ENCODE measurements at places on chromosomes 4 and X.

DNA sequence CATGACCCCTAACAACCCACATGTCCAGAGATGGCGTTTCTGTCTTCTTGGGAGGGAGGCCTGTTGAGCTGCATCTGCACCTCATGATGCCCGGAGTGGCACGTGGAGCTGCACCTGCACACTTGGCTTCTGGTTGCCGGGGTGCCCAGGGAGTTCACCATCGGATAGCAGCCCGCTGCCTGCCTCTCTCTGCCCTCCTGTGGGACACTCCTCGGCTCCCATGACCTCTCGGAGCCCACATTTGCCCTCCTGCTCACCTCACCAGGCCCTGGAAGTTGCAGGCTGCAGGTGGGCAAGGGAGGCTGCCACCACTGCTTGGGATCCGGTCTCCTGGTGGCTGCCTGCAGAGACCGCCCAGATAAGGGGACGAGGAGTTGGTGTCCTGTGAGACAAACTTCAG is 74.1 kb downstream of the TRAPPC11 start:
- no peak for DNase-seq

DNA sequence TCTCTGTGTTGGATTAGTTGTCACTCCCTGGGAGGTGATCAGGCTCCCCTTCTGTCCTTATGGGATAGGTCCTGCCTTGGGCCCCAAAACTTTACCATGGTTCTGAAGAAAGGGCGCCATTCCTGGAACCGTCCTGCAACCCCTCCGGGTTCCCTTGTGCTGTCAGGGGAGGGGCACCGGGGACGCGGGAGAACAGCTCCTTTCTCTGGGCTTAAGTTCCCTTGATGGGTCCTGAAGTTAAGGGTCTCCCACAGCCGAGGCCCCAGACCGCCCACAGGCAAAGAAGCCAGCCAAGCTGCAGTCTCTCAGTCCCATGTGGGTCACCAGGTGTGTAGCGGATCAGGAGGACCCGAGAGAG is 44.8 kb downstream of the UGT2A3 start:
- DNase-seq, result no peak

- DNase-seq, result no peak
Measured at GRCh38 chrX:153719238-153719637, 4.9 kb downstream of the BCAP31 start.

GRCh38 chr4:71004281-71004851 is 10.9 kb downstream of the DCK start:
- DNase-seq, result no peak

DNA sequence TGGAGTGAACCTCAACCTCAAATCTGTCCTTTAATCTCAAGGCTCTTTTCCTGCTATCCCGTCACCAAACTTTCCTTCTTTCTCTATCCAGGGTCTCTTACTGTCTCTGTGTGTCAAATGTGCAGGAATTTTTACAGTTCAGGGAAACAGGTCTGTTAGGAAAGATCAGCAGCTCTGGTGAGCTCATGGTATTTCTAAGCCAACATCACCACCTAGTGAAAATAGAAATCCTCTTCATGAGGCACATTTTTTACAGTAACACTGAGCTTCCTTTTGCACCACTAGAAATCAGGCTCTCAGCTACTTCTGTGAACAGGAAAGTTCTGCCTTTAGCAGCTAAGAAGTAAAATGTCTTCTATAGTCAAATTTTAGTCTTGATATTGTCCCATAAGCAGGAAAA is 39.6 kb downstream of the NUDT11 start:
- DNase-seq, result no peak

GRCh38 chrX:54087661-54088060 is 43.4 kb upstream of the PHF8 start:
- no peak for DNase-seq

- DNase-seq, result no peak
Measured at GRCh38 chr4:127525608-127526007, 107.1 kb upstream of the INTU start.

GRCh38 chr4:118279328-118279727 is 73.5 kb downstream of the PRSS12 start:
- DNase-seq, result no peak

DNA sequence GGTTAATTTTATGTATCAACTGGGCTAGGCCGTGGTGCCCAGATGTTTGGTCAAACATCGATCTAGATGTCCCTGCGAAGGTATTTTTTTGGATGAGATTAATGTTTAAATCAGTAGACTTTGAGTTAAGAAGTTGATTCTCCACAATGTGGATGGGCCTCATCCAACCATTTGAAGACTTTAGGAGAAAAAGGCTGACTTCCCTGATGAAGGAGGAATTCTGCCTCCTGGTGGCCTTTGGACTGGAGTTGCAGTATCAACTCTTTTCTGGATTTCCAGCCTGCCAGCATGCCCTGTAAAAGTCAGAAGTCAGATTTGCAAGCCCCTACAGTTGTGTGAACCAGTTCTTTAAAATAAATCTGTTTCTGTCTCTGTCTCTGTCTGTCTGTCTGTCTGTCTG is 91.4 kb downstream of the STK32B start:
- DNase-seq, result no peak

DNA sequence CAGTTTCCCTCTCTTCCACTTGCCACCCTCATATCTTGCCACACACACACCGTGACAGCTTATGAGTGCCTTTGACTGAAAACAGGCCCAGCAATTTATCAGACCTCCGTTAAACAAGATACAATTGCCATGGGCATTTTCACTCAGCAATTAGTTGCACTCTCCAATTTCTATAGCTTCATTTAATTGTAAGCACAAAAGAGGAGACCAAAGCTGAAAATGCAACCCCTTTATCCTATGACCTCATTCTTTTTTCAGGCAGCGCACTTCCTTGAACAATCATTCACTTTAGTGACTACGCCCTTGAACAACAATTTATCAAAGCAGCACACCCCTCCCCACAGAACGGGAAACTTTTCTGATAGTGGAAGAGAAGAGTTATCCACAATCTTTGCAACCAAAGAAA is 4.1 kb downstream of the POF1B start:
- no peak for DNase-seq

GRCh38 chrX:40976981-40977380 is 108.3 kb upstream of the USP9X start:
- no peak for DNase-seq

DNA sequence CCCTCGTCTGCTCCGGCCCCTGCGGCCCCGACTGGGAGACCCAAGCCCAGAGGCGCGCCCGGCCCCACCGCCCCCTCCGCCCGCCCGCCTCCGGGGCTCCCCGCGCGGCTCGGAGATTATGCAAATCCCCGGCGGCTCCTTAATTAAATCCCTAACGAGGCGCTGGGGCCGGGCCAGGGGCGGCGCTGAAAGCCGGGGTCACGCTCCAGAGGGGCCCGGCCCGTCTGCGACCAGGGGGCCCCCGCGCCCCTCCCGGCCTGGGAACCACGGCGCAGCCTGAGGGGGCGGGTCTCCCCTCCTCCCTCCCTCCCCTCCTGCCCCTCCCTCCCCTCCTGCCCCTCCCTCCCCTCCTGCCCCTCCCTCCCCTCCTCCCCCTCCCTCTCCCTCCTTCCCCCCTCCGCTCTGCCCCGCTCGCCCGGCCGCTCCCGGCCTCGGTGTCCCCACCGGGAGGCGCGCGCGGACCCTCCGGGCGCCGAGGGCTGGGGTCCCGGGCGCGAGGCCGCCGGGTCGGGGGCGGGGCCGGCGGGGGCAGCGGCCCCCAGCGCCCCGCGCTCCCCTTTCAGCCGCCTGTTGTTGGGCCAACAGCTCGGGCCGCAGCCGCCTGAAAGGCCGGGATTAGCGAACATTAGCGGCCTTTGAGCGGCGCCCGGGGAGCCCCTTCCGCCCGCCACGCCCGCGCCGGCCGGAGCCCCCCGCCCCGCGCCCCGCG is 25.9 kb upstream of the FGFR3 start:
- DNase-seq, result no peak

- no peak for DNase-seq
Measured at GRCh38 chrX:139199933-139200332, 330.6 kb upstream of the F9 start.

- no peak for DNase-seq
Measured at GRCh38 chr4:16686195-16686594, 212.2 kb downstream of the LDB2 start.

DNA sequence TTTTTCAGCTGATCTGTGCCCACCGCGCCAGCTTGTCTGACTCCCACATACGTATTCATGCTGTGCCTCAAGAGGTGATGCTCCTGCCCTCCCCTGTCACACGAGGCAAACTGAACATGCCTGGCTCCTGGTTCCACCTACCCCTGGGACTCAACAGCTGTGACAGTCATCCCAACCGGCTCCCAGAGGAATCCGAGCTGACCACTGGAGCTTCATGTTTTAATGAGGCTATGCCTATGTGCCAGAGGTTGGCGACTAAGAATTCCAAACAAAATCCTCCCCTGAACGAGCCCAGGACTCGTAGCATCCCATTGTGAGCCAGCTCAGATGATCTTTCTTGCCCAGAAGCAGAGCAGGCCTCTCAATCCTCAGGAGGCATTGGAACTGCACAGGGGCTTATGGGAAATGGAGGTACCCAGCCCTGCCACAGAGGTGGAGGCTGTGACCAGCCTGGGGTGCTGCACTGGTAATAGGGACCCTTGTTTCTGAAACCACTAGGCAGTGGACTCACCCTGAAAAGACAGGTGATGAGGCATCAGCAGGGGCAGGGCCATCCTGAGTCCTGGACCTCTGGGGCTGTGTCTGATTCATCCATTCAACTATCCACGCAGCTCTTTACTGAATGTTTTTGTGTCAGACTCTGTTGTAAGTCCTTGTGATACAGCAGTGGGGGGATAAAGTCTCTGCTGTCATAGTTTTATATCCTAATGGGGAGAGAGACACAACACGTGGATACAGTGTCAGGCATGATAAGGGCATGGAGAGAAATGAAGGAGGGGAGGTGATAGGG is 325.0 kb downstream of the EVC2 start:
- no peak for DNase-seq

GRCh38 chrX:13064599-13065143 is 20.3 kb upstream of the FAM9C start:
- no peak for DNase-seq

GRCh38 chr4:174629265-174629664 is 107.0 kb upstream of the HPGD start:
- DNase-seq, result no peak

- no peak for DNase-seq
Measured at GRCh38 chr4:188254211-188254610, 115.0 kb downstream of the TRIML1 start.

DNA sequence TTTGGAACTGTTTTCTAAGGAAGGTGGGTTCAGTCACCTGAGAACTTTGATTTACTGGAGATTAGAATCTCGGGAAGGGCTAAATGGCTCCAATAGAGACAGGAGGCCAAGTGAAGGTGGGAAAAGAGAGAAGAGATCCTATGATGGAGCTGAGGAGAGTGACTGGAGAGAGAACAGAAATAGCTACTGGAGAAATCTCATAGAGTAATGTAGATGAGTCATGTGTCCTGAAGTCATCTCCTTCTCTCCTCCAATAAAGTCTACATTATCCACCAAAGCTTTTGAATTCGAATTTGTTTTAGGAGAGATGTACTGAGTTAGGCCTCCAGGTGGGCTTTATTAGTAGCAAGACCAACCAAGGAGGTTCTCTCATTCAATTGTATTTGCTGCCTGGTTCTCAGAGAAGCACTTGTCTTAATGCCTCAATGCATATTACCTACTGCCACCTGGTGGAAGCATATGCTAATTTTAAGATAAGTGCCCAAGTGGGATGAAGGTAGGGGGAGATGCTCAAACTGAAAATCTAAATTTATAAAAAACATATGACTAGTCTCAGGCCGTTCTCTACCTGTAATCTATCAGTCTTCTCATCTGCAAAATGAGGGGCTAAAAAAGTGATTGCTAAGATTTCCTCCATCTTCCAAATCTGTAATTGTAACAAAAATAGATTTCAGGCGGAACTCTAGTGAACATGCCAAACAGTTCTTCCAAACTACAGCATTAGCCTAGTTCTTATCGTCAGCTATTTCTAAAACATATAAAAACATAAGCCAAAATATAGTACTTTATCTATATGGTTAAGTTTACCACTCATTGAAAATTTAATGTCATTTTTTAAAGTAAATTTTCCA is 24.4 kb downstream of the TXK start:
- no peak for DNase-seq

GRCh38 chr4:143302536-143302935 is 34.1 kb upstream of the GAB1 start:
- no peak for DNase-seq

- no peak for DNase-seq
Measured at GRCh38 chr4:152892974-152893373, 43.1 kb upstream of the FHDC1 start.

DNA sequence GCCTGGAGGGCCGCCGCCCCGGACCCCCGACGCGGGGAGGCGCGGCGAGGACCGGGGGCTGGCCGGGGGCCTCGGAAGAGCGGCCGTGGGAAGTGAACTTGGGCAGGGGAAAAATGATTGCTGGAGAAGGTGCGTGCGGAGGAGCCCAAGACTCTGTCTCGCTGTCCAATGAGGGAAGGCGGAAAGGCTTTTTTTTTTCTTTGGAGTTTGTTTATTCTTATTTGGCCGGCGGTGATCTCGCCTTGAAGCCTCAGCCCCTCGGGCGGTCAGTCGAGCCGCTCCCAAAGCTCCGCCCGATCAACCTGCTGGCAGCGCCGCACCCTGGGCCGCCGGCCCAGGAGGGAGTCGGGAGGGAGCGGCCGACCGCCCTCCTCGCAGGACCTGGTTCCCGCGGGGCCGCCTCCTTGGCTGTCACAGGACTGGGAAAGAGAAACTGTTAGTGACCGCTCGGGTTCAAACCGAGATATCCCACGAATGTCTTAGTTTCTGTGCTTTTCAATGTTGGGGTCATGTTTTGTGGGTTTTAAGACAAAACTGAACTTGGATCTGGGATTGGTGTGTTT is 2.5 kb downstream of the CPEB2 start:
- DNase-seq, result no peak

GRCh38 chrX:46882266-46882665 is 30.0 kb upstream of the JADE3 start:
- no peak for DNase-seq

- peak; percentile 72 for DNase-seq
Measured at GRCh38 chr4:113574636-113575103, 186.9 kb downstream of the CAMK2D start.

DNA sequence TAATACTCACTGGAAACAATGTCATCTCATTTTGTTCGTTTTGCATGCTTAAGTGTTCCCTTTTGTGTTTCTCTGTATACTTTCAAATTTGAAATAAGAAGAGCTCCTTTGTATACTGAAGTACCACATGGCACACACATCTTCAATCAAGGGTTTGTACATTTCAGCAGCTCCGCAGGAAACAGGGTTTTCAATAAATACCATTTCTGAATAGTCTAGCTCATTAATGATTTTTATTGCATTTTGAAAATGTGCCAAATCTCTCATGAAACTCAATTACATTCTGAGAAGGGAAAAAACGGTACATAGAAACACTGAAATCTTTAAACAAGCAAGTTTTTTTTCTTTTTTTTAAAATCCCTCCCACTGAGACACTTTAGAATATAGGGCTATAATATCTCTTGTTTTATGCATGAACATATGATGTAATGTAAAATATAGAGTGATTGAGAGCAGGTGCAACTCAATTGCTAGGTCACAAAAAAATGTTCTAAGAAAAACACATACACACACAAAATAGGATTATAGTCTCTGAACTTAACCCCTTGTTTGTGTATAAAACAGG is 914.2 kb upstream of the PCDH7 start:
- DNase-seq, result no peak
